Esophagus mucosa (tissue), 1 donor: ENCODE measurements at places on chromosomes 7 and 10. TPM values are rescaled to one million over a fixed set of nuclear protein-coding genes. Genes with fewer than 3 reads are reported as not detected.

GIMAP7 gene
- 2.7 TPM for total RNA-seq

ASB15 gene
- not detected for total RNA-seq

TRRAP gene
- 17.3 TPM for total RNA-seq

FKBP6 gene
- total RNA-seq = not detected

SCART1 gene
- total RNA-seq = 0.56 TPM

AS3MT gene
- total RNA-seq = 0.12 TPM

SLC26A4 gene
- total RNA-seq = 0.24 TPM

SPDYE6 gene
- not detected for total RNA-seq

ABCB1 gene
- 2.7 TPM for total RNA-seq

CALD1 gene
- 46.1 TPM for total RNA-seq

DNA sequence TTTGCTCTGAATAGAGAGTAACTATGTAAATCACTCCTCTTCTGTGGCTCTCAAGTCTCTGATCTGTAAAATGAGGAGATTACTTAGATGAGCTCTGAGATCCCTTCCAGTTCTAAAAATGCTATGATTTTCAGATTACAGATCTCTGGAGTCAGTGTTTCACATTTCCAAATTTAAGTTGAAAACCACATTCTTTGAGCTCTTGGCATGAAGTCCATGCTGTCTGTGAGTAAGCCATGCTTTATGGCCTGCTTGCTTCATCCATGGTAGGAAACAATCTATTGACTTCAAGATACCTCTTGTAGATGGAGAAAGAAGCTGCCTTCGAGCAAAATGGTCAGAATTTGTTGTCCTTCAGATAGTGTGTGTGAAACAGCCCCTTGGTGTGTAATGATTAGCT lies 64.9 kb downstream of the CELF2 start:
- no peak for ATAC-seq

DNA sequence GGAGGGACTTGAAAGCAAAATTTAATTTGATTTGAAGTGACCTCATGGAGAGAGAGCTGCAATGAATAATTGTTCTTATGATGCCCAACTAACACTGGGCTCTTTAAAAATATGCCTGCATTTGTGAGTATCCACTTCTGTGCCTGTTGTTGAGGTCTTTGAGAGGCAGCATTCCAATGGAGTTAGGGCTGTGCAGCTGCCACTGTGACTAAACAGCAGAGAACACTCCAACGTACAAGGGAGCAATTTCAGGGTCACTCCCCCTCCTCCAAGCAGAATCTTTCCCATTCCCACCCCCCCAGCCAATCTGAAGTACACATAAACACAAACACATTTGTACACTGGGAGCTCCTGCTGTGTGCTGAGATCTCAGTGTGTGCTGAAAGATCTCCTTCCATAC lies 28.0 kb upstream of the GSAP start:
- no peak for ATAC-seq

GRCh38 chr7:2247141-2247995 lies 5.3 kb downstream of the NUDT1 start:
- ATAC-seq = peak; percentile 19

DNA sequence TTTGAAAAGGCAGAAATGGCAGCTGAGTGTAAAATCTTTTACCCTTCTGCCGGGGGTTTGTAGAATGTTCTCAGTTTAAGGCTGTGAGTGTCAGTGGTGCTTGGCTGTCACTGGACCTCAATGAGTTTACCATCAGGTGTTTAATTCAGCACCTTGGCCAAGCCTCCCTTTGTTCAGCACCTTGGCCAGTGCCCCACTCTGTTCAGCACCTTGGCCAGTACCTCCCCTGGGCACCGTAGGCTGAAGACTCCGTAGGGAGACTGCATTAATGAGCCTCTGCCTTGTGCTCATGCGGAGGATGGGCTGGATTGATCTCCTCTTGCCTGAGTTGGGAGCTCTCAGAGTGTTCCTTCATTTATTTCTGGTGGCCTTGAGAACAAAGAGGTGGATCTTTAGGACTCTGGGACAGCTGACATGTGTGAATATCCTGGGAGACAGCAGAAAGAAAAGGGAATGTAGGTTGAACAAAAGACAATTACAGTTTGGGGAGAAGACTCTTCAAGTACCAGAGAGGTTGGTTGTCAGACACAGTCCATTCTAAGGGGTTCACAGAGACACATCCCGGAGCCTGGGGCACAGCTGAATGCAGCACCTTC lies 1.6 kb downstream of the FAM24A start:
- ATAC-seq = peak; percentile 83

DNA sequence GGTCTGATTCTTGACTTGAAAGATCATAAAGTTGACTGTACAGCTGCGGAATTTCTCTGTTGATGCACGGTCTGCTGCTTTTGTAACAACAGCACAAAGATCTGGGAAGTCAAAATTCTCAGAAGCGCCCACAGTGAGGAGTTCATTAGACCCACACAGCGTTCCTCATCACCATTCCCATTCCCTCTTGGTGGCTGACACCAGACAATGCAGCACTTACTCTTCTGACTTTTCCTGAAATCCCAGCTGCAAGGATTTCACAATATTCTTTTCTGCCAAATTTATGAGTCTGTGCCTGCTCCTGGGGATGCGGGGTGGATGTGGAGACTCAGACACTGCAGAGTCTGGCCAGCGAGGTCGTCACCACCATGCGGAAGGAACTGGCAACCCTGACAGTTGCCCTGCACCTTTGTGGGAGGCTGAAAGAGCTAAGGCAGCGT lies 233.9 kb downstream of the FANK1 start:
- ATAC-seq = no peak

DNA sequence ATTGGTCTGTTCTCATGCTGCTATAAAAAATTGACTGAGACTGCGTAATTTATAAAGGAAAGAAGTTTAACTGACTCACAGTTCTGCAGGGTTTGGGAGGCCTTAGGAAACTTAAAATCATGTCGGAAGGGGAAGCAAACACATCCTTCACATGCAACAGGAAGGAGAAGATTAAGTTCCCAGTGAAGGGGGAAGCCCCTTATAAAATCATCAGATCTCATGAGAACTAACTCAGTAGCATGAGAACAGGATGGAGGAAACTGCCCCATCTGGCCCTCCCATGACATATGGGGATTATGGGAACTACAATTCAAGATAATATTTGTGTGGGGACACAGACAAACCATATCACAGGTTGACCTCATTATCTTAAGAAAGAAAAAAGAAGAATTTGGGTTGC lies 134.5 kb downstream of the PPP1R3A start:
- no peak for ATAC-seq

GRCh38 chr7:140489026-140489359 lies 9.7 kb upstream of the MKRN1 start:
- ATAC-seq = no peak

DNA sequence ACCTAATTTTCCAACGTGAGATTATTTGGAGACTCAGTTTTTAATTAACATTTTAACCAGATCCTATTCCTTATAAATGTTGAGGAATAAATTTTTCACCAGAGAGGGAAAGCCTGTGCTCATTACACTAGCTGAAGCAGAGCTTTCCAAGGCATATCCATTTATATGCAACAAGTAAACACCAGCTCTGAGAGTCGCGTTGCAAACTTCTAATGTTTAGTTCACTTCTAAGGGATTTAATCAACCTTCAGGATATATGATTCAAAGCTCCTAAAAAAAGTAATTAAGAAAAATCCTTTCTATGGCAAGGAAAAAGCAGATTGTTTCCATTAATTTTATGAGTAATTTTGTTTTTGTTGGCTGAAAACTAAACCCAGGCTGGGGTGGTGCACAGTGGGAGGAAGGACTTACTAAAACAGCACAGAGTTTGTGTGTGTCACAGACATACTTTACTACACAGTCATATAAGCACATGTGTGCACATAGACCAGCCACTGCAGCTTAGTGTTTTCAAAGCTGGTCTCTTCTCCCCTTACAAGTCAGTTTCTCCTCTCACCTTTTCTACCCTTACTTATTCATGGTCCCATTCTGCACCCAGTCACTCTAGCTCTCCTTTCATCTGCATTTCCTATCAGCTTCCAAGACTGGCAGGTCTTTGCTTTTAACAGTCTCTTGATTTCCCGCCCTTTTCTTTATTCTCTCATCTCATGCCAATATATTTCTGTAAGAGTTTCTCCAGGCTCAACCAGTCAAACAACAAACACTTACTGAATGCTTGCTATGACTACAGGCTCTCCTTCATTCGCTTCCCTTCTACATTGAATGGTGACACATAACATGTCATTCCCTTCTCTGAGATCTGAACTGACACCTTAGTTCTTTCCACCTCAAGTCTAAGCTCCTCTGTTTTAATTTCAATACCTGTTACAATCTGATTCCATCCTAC lies 81.1 kb upstream of the FZD1 start:
- ATAC-seq = peak; percentile 78

GRCh38 chr7:24701261-24702235 lies 55.7 kb downstream of the GSDME start:
- ATAC-seq = no peak

- ATAC-seq = no peak
These were observed 241.6 kb downstream of the SNX10 start for GRCh38 chr7:26533217-26533616.

DNA sequence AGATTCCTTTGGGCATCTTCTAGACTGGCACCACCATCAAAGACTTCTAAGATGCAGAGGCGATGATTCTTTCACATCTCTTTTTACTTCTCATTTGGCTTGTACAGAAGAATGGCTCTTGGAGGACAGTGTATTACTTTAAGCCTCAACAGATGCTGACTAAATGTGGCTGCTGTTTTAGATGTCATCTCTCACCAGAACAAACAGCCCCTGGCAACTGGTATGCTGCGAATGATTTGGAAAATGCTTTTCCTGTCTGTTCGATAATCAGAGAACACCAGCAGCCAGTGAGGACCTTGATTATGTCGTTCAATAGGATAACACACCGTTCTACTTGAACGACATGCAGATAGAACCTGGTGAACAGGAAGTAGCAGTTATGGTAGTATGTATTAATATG lies 131.8 kb downstream of the RNF216 start:
- no peak for ATAC-seq

GRCh38 chr7:77651575-77652162 lies 44.6 kb upstream of the RSBN1L start:
- ATAC-seq = no peak

GRCh38 chr7:100367676-100368613 lies 5.3 kb upstream of the PILRA start:
- ATAC-seq = peak; percentile 12

- ATAC-seq = peak; percentile 83
These were observed 119.3 kb downstream of the CUX1 start for GRCh38 chr7:101936611-101937231.

DNA sequence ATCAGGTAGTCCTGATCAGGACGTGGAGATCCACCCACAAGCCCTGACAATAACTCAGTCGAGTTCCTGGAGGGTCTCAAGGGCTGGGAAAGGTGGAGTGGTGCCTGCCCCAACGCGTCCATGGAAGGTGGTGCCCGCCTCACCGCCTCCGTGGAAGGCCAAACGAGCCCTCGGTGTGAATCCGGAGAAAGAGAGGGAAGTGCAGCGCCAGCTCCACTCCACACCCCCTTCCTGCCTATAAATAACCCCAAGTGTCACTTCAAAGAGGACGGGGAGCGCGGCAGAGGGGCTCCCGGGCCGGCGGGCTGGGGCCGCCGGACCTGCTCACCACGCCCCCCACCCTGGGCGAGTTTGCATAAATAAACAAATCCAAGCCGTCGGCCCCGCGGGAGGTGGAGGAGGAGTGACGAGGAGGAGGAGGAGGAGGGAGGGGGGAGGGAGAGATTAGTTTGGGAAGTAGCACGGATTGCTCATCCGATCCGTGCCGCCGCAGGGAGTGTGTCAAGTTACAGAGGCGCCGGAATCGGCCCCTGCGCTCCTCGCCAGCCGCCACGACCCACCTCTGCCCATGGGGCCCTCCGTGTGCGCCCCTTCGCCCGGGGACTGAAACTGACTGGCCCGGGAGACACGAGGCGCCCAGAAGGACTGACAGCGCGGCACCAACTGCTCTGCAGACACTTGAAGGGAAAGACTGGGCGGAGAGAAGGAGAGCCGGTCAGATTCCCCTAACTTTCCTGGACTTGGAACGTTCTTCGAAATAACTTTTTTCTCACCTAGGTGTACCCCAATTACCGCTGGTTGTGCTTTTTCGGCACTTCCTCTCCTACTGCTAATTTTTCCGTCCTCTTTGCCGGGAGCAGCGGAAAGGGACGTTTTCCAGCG lies at the start of gene COL13A1:
TSS of gene COL13A1 (plus strand) at position 473 of the 882 bp plus-strand sequence. CDS start 518 bp downstream, outside the sequence.
- ATAC-seq = peak; percentile 32

- ATAC-seq = peak; percentile 86
These were observed 34.4 kb downstream of the RCC1L start for GRCh38 chr7:75039166-75039565.

GRCh38 chr10:130956251-130956650 lies 355.3 kb downstream of the TCERG1L start:
- ATAC-seq = no peak

DNA sequence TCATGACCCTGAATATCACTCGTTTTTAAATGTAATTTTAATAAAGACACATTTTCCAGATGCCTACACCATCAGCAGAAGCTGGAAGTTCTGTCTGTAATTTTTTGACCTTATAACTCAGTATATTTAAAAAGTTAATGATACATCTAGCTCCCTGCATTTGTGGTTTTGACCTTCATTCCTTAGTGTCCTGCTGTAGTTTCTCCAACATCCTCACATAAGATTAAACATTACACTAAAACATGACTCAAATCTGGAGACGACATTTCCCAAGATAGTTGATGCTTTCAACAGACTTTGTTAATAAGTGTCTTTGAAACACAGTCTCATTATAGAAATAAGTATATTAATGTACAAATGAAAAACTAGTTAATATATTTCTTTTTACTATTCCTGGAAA lies 363.1 kb downstream of the POM121L12 start:
- no peak for ATAC-seq
